ENCODE measurements at places on chromosomes 4 and X.

DNA sequence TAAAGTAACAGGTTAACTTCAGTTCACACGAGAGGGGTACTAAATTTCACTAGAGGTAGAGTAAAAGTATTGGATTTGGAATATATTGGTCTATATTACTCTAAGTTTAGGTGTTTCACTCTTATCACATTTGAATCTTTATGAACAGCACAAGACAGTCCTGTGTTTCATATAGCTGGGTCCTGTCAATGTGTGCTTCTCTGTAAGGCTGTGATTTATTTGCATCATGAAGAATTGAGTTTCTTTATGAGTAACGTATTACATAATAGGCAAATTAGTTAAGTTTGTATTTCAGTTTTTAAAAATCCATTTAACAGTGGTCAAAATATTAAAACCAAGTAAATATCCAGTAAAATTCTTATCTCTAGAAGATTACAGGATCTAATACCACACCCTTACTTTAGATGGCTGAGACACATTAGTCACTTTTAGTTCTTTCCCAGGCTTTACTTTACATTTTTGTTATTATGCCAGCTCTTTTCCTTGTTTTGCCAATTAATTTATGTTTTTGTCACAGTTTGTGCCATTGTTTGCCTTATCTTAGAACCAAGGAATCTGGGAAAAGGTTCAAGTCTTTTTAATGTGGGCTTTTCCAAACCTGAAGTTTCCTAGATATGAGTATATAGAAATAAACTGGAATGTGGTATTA is 32.1 kb downstream of the NUDT6 start:
- DNase-seq: no peak

- no peak for DNase-seq
Observed at GRCh38 chr4:87216469-87216868, 3.9 kb downstream of the KLHL8 start.

DNA sequence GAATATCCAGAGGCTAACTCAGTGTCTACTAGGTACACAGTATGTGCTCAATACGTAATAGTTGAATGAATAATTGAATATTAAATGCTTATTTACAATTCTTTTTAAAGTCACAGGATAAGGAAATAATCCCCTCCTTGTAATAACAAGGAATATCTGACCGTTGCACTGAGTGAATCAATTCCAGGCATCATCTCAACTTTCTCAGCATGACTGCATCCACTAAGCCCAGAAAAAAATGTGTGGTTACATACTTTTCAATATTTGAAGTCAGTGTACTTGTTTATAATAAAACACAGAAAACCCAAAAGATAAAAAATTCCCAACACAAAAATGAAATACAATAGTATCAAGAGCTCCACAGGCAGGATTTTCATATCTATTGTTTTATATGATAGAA is 105.4 kb downstream of the TMEM144 start:
- no peak for DNase-seq

DNA sequence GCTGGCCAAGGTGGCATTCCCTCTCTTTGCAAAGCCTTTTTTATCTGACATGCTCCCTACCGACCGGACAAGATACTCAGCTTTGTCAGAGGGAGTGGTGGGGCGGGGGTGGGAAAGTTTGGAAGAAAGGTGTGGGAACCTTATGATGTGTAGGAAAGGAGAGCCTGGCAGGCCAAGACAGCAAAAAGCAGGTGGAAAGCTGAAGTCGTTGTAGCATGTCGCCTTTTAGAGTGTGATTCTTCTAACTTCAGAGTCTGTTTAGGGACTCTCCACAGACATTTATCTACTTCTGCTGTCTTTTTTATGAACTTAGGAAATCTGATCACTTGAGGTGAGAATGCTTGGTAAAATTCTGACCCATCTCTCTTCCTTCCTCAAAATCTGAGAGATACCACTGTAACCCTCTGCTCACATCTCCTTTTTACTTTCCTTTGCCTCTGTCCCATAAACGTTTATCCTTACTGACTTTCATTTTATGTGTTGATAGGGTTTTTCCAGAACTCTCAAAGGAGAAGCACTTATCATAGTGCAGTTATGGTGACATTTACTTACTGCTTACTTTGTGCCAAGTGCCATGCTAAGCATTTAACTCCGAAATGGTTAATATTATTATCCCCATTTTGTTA is 8.2 kb upstream of the RUFY3 start:
- no peak for DNase-seq

GRCh38 chrX:110665223-110666002 is 130.2 kb downstream of the CHRDL1 start:
- no peak for DNase-seq

- no peak for DNase-seq
Observed at GRCh38 chr4:11842620-11843263, 414.0 kb upstream of the HS3ST1 start.

- no peak for DNase-seq
Observed at GRCh38 chr4:73451981-73452747, 16.1 kb downstream of the AFP start.

GRCh38 chr4:4868040-4868757 is 8.7 kb downstream of the MSX1 start:
- no peak for DNase-seq

DNA sequence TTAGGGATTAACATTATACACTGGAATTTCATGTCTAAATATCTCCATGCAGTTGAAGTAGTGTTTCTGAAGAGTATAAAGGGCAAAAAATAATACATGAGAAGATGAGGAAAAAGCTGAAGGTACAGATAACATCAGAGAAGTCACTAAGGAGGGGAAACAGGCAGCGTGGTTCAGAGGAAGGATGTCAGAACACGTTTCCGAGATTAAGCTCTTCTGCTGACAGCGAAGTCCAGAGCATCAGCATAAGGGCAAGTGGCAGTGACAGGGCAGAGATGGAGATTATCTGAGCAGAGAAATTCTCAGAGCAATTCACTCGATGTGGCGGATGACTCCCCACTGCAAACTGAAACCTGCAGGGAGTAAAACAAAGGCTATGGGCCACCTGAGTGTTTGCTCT is 443.2 kb upstream of the FRG1 start:
- DNase-seq: no peak

GRCh38 chr4:5730993-5731990 is 20.3 kb downstream of the EVC start:
- DNase-seq: no peak

- no peak for DNase-seq
Observed at GRCh38 chr4:146023334-146023967, 84.8 kb upstream of the ZNF827 start.

- no peak for DNase-seq
Observed at GRCh38 chr4:177239477-177239876, 70.2 kb upstream of the NEIL3 start.

DNA sequence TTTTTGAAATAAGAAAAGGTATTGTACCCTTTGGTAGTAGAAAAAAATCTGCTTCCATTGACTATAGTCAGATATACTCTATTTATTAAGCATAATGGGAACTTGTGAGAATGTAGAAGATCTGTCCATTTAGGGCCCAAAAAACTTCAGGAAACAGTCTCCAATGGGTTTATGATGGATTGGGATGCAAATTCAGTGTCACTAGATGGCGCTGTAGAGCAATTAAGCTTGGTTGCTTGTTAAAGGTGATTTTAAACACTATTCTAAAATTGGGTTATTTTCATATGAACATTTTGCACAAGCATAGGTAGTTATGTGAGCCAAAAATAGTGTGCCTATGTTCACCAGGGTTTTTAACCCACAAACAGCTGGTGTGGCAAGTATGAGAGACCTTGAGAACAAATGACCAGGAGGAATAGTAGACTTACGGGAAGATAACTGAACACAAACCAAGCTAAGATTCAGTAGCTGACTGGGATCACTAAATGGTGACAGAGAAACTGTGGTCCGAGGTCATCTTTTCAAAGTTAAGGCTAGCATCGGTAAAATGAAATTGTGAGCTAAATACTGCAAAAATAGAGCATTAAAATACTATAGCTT is 80.3 kb upstream of the LSM6 start:
- DNase-seq: no peak

DNA sequence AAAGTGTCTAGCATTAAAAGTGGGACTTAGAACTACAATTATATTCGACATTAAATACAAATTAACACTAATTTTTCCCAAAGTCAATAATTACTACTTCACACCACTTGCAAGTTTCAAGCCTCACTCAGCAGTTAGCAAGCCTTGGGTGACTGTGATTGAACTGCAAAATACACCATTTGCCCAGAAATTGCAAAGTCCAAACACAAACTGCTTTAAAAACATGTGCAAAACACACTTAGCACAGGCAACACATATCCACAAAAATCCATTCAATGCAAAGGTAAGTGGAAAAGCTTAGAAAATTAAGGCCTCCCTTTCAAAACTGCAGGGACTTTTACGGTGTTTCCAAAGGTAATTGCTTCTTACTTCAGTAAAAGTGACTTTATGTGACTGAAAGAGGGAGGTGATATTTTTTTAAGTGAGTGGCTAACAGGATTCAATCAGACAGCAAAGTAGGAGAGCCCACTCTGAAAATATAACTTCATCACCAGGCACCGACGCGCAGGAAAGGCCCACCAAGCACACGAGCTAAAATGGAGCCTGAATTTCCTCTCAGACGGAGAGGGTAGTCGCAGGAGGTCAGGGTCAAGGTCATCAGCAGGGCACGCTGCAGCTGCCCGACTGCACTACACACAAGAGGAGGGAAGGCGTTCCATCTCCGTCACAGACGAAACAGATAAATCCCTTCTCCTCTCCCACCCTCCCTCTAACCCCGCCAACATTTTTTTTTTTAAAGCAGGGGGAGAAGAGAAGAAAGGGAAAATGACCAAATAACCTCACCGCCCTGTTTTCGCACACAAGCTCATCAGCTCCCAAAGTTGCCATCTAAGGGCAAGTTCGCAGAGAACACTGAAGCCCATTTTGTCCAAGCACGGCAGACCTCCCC is 3.1 kb downstream of the ZNF827 start:
- DNase-seq: no peak

DNA sequence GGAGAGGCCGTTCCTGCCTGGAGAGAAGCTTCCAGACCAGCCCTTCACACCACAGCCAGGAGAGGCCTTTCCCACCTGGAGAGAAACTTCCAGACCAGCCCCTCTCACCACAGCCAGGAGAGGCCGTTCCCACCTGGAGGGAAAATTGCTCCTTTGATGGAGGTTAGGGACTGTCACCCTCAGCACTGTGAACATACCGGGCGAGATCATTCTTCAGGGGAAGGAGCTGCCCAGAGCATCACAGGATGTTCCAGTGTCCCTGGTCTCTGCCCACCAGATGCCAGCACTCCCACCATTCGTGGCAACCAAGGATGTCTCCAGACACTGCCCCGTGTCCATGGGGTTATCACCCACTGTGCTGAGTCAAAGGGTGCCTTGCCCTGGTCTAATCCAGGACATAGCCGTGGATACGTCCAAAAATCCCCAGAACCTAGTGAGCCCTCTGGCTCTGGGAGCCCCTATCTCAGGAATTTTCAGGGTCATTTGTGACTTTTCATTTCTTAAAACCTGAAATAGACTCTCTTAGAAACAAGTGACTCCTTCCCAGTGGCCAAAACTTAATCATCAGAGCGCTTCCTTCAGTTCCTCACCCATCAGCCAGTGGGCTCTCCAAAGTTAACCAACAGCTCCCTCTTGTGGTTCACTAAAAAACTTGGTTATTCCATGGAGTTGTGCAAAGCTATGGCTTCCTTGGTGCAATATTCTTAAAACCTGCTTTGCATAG is 80.2 kb downstream of the CRMP1 start:
- no peak for DNase-seq

DNA sequence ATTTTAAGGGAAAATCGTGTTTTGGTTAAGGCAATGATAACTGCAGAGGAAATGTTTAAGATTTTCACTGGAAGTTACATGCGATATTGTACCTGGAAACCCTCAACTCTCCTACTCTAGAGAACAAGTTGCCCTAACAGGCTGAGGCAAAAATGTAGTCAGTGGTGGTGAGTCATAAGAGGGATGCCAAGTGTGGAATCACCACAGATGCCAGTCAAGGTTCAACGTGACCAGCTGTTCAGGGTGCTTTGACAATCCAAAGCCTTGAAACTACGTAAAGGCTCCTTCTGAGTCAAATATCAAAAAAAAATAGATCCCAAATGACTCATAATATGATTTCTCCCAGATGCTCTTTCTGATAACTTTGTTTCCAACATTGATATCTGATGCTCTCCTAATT is 77.9 kb upstream of the AFF2 start:
- DNase-seq: no peak

- no peak for DNase-seq
Observed at GRCh38 chrX:39152106-39152649, 350.9 kb downstream of the MID1IP1 start.

- DNase-seq: no peak
Observed at GRCh38 chr4:81482326-81482725, 10.6 kb upstream of the RASGEF1B start.

DNA sequence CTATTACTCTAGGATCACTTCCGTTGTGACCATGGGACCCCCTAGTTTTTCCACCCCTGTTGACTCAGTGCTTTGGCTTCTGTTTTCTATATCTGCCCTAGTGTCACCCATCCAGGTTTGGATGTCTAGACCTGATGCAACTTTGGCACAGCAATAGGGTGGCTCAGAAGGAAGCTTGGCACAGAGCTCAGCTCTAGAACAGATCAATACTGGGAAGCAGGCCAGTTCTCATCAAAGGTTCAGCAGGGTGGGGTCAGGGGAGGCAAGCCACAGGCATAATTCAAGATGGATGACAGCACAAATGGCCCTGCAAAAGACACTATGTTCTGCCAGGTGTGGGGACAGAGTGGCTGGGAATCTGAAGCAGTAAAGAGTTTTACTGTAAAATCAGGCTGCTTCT is 74.2 kb upstream of the EGFL6 start:
- DNase-seq: no peak

DNA sequence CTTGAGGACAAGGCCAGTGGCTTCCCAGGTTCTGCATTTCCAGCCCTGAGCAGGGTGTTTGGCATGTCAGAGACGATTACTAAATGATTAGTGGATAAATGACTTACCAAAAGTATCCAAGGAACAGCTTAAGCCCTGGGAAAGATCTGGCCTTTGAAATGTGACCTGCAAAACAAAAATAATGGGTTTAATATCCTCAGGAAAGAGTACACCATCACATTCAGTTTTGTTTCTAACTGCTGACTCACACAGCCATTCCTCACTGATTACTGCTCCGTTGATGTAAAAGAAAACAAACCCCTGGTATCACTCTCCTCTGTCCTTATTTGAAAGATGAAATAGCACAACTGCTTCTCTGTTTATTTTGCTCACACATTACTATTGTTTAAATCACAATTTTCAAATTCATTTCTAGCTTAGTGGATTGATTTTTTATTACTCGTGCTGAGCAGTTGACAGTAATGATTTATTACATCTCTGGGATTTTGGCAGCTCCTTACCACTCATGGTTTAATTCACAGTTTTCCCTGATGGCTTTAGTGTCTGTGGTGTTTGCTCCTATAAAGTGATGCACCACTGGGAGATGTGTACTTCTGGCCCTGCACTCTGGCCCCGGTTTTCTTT is 117.0 kb downstream of the CBLL2 start:
- DNase-seq: no peak

GRCh38 chr4:119290598-119290997 is 31.3 kb downstream of the FABP2 start:
- DNase-seq: no peak

Measured in stimulated activated CD8-positive, alpha-beta memory T cell treated with anti-CD3 and anti-CD28 coated beads, Interleukin-2, amount 100 ng/mL, for 1 hour (primary cell).